ENCODE measurements at places on chromosomes 6 and 20. TPM values are rescaled to one million over a fixed set of nuclear protein-coding genes. Genes with fewer than 3 reads are reported as not detected.

PKIB gene
- total RNA-seq = 11.8 TPM

SLC22A16 gene
- not detected for total RNA-seq

CST2 gene
- total RNA-seq = not detected

CCM2L gene
- not detected for total RNA-seq

THBD gene
- total RNA-seq = not detected

PSORS1C2 gene
- not detected for total RNA-seq

EYA2 gene
- total RNA-seq = 0.35 TPM

CFAP61 gene
- total RNA-seq = not detected

KIF6 gene
- not detected for total RNA-seq

DNA sequence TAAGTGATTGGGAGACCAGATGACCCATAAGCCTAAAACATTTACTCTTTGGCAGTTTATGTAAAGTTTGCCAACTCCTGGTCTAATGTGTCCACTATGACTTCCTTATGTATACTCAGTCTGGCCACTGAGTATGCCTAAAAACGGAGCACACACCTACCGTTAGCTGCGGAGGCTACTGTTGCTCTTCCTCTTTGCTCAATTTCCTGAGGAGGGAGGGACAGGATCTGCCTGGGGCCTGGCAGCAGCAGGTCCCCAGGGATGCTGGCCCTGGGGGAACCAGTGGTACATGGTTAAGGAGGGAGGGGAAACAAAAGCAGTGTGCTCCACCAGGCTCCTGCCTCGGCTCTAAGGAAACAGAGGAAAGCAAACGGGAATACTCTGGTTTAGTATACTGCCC lies 113.5 kb downstream of the CDYL start:
- H3K4me3 ChIP-seq = no peak overlapping the region
- DNase-seq = no peak
- no peak overlapping the region for H3K27ac ChIP-seq
- H3K4me1 ChIP-seq = no peaks in the 10 kb centered on the region

GRCh38 chr6:122621638-122622037 lies 11.4 kb downstream of the PKIB start:
- H3K36me3 ChIP-seq = no peaks in the 10 kb centered on the region
- peak overlapping the region; percentile 24 for H3K27ac ChIP-seq
- no peaks in the 10 kb centered on the region for H3K27me3 ChIP-seq
- H3K4me3 ChIP-seq = no peak overlapping the region

DNA sequence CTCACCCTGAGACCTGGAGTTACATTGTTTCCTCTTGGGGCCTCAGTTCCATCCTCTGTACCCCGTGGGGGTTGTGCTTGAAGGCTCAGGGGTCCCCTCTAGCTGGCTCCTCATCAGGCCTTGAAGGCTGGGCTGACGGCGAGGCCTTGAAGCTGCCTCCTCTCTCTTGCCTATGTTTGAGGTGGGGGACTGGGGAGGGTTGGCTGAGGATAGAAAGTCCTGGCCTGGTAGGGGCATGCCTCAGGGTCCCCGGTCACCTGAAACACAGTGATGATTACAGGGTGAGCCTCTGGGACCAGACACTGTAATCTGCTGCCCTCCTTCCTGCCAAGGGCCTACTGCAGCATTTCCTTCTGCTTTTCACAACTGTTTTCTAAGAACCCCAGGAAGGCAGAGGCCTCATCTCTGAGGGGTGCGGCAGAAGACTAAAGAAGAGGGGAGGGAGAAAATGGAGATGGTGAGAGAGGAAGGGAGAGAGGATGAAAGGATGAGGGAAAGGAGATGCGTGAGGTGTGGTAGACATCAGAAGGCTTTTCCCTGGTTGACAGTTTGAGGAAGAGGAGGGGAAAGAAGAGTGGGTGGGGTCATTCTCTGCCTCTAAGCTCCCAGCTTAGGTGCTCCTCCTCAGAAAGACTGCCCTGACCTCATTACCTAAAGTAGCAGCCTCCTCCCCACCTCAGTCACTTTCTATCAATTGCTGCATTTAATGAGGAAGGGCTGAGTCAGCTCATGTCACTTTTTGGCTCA lies 29.7 kb downstream of the VEGFA start:
- no peak for DNase-seq
- no peak overlapping the region for H3K4me3 ChIP-seq
- H3K4me1 ChIP-seq = peaks cover 74% of the 10 kb centered on the region

- no peak overlapping the region for H3K4me3 ChIP-seq
- H3K36me3 ChIP-seq = no peaks in the 10 kb centered on the region
- no peak overlapping the region for H3K27ac ChIP-seq
Observed at GRCh38 chr6:44701038-44701636, 313.6 kb downstream of the CDC5L start.

DNA sequence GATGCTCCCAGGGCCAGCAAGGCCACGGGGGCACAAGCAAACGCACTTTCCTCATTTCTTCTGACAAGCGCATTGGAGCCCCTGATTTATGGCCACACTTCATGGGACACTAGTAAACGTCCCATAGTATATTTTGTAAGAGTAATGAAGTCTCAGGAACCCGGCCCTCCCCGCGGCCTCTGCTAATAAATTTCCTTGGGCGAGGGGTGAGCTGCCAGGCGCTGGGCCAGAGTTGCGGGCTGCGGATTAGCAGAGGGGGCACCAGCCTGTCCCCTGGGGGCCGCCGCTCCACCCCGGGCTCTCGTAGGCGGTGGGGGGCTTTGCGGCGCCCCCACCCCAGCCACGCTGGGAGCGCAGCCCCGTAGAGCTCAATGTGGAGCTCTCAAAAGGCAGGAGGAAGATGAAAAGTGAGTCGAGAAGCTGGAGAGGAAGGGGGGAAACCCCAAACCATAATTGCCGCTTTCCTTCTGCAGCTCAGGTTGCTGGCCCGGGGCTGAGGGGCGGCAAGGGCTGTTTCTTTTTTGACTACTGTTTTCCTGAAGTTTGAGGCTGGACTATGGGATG lies 173.6 kb downstream of the CDC5L start:
- no peak overlapping the region for H3K27ac ChIP-seq
- H3K36me3 ChIP-seq = no peaks in the 10 kb centered on the region
- no peak for DNase-seq

- no peaks in the 10 kb centered on the region for H3K36me3 ChIP-seq
- DNase-seq = no peak
- no peaks in the 10 kb centered on the region for H3K4me1 ChIP-seq
- no peak overlapping the region for H3K27ac ChIP-seq
- no peak overlapping the region for H3K4me3 ChIP-seq
- H3K27me3 ChIP-seq = no peaks in the 10 kb centered on the region
Observed at GRCh38 chr6:3893917-3894316, 44.7 kb downstream of the FAM50B start.

DNA sequence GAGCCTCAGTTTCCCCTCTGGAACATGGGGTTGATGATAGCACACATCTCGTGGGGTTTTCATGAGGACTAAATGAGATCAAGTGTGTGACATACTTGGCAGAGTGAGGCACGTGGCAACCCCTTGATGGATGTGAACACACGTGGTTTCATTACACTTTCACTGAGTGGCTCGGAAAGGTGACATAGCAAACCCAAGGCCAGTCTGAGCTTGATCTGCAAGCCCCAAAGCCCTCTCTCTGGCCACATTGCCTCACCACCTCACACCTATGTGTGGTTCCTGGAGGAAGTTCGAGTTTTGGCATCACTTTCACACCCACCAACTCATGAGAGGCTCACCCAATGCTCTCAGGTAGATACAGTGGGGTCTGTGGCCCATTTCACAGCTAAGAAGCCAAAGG lies 60.0 kb downstream of the CPNE5 start:
- DNase-seq = no peak
- H3K27ac ChIP-seq = no peak overlapping the region
- peaks cover 9% of the 10 kb centered on the region for H3K4me1 ChIP-seq
- no peak overlapping the region for H3K4me3 ChIP-seq
- peaks cover 62% of the 10 kb centered on the region for H3K27me3 ChIP-seq

DNA sequence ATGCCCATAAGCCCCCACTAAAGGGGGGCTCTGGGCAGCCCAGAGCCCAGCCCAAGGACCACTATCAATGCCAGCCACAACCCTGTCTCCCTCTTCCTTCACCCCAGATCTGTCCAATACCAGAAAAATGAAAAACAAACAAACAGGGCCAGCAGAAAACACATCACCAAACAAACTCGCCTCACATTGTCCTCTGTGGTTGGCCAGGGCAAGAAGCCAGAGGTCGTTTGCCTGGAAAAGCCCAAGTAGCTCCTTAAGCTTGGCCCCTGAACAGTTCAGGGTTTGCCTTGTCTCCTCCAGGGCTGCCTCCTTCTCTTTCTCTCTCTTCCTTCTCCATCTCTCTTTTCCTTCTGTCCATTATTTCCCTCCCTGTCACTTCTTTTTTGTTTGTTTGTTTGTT lies 10.1 kb upstream of the SCUBE3 start:
- H3K36me3 ChIP-seq = no peaks in the 10 kb centered on the region
- no peak overlapping the region for H3K4me3 ChIP-seq
- H3K27me3 ChIP-seq = peaks cover 45% of the 10 kb centered on the region
- DNase-seq = no peak
- peaks cover 17% of the 10 kb centered on the region for H3K4me1 ChIP-seq

DNA sequence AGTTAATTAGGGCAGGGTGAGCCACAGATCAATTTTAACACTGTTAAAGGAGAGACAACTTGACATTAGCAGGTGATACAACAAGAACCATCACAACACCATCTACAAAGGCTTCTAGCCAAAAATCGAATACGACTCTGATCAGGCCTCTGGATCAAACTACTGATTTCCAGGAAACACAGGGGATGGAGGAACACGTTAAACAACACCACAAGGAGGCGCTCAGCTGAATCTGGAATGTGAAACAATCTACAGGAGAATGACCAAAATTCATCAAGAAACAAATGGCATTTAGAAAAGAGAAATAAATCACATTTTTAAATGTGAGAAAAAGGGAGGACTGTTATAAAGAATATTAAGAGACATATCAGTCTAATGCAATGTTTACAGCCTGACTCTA lies 13.5 kb upstream of the MAFB start:
- no peak for DNase-seq
- no peaks in the 10 kb centered on the region for H3K4me1 ChIP-seq
- no peaks in the 10 kb centered on the region for H3K36me3 ChIP-seq
- H3K27me3 ChIP-seq = peaks cover 96% of the 10 kb centered on the region
- H3K27ac ChIP-seq = no peak overlapping the region
- H3K4me3 ChIP-seq = no peak overlapping the region

- H3K4me1 ChIP-seq = no peaks in the 10 kb centered on the region
- no peaks in the 10 kb centered on the region for H3K36me3 ChIP-seq
- no peaks in the 10 kb centered on the region for H3K27me3 ChIP-seq
- no peak for DNase-seq
Observed at GRCh38 chr20:17138237-17138636, 88.6 kb upstream of the PCSK2 start.

GRCh38 chr20:61719691-61720347 lies 345.9 kb downstream of the TAF4 start:
- H3K4me3 ChIP-seq = no peak overlapping the region
- H3K4me1 ChIP-seq = no peaks in the 10 kb centered on the region
- no peaks in the 10 kb centered on the region for H3K36me3 ChIP-seq
- no peak for DNase-seq
- peaks cover 60% of the 10 kb centered on the region for H3K27me3 ChIP-seq

DNA sequence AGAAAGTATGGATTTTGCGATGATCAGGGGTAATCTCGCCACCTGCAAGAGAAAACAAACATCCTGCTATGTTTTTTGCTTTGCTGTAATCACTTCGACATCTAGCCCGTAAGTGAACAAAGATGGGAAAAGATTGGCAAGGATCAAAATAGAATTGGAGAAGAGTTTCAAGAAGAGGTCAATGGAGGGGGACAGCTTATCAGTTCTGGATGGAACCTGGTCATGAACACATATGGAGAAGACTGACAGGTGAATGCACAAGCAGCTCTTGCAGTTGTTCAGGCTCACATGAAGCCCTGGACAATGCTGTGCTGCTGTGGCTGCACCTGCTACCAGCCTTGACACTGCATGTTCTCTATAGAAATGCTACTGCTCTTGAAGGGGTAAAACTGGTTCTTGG lies 222.1 kb downstream of the BCAS1 start:
- no peaks in the 10 kb centered on the region for H3K36me3 ChIP-seq
- H3K27ac ChIP-seq = no peak overlapping the region
- DNase-seq = no peak
- H3K4me3 ChIP-seq = no peak overlapping the region
- no peaks in the 10 kb centered on the region for H3K4me1 ChIP-seq

GRCh38 chr6:137536104-137536773 lies 42.0 kb upstream of the OLIG3 start:
- no peaks in the 10 kb centered on the region for H3K4me1 ChIP-seq
- H3K4me3 ChIP-seq = no peak overlapping the region
- H3K36me3 ChIP-seq = no peaks in the 10 kb centered on the region
- H3K27me3 ChIP-seq = peaks cover 12% of the 10 kb centered on the region
- H3K27ac ChIP-seq = no peak overlapping the region

GRCh38 chr20:53130795-53131194 lies 158.6 kb downstream of the TSHZ2 start:
- DNase-seq = no peak
- no peaks in the 10 kb centered on the region for H3K36me3 ChIP-seq
- no peaks in the 10 kb centered on the region for H3K4me1 ChIP-seq
- no peak overlapping the region for H3K27ac ChIP-seq
- no peak overlapping the region for H3K4me3 ChIP-seq

DNA sequence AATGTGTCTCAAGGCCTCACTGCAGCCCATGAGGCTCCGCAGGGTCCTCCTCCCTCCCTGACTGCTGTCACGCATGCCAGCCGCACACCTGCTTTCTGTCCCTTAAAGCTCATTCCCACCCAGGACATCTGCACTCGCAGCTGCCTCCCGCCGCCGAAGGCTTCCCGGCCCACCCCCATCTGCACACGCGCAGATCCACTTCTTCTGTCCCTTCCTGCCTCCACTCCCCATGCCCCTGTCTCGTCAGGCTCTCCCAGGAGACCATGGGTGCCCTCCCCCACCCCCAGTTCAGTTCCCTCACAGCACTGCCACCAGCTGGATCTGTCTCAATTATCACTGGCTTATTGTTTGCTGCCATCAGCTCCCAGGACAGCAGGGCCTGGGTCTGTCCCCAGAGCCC lies 63.0 kb downstream of the RIPOR3 start:
- DNase-seq = no peak
- H3K4me3 ChIP-seq = no peak overlapping the region
- peaks cover 12% of the 10 kb centered on the region for H3K36me3 ChIP-seq
- no peak overlapping the region for H3K27ac ChIP-seq
- no peaks in the 10 kb centered on the region for H3K27me3 ChIP-seq
- H3K4me1 ChIP-seq = peaks cover 40% of the 10 kb centered on the region

- no peaks in the 10 kb centered on the region for H3K27me3 ChIP-seq
- no peak overlapping the region for H3K4me3 ChIP-seq
- peaks cover 38% of the 10 kb centered on the region for H3K4me1 ChIP-seq
- no peak overlapping the region for H3K27ac ChIP-seq
- DNase-seq = no peak
- H3K36me3 ChIP-seq = no peaks in the 10 kb centered on the region
Observed at GRCh38 chr6:43939281-43940070, 169.5 kb downstream of the VEGFA start.

DNA sequence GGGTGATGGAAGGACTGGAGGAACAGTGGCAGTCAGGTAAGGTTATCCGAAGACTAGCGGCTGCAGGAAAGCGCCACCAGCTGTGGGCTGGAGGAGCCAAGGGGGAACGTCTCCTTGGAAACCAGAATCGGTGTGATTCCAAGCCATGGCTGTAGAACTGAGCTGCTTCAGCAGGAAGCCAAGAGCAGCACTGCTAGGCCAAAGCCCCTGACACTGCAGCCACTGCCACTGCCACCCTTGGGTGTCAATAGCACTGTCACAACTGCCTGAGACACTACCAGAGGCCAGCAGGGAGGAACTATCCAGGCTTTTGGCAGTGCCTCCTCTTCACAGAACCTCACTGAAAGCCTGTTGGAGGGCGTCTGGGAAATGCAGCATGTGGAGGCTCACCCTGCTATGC lies 289.6 kb upstream of the SUPT3H start:
- H3K27me3 ChIP-seq = peaks cover 18% of the 10 kb centered on the region
- H3K4me3 ChIP-seq = no peak overlapping the region
- H3K27ac ChIP-seq = no peak overlapping the region
- no peaks in the 10 kb centered on the region for H3K4me1 ChIP-seq
- DNase-seq = no peak
- no peaks in the 10 kb centered on the region for H3K36me3 ChIP-seq

Measured in Calu3 (cell line).